ENCODE measurements at places on chromosomes 6 and 20.

- DNase-seq = peak; percentile 43
Observed at GRCh38 chr20:19937218-19937617, 79.9 kb upstream of the NAA20 start.

- DNase-seq = no peak
Observed at GRCh38 chr6:7731294-7731693, 5.4 kb downstream of the BMP6 start.

DNA sequence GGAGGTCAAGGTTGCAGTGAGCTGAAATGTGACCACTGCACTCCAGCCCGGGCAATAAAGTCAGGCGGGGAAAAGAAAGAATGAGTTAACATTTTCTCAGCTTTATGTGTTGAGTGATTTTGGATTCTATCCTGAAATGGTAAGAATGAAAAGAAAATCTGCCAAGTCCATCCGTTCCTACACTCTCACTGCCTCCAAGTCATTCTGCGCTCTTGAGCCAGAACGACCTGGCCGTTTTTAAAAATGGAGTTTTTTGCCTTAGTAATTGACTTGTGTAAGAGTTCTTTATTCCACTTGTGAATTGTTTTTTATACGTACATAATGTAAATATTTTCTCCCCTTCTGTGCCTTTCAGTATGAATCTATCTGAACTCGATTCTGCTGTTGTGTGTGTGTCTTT is 28.7 kb downstream of the DNAJC5 start:
- no peak for DNase-seq

GRCh38 chr6:68637071-68637470 is 2.0 kb downstream of the ADGRB3 start:
- DNase-seq = no peak

DNA sequence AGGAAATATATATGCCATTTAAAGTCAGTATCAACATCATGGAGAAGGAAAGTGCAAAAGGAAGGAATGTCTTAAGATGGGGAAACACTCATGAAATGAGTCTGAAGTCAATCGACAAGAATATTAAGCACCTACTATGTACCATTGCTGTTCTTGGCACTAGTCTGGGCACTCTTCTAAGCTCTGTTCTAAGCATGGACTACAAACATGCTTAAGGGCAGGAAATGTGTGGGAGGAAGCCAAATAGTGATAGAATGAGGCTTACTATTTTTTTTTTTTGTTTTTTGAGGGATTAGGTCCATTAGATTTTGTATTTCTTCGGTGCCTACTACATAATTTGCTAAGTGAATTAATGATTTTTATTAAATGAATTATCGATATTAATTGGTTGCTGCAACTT is 83.8 kb upstream of the SUPT3H start:
- no peak for DNase-seq

GRCh38 chr6:33490198-33490597 is 35.8 kb downstream of the ZBTB9 start:
- no peak for DNase-seq

GRCh38 chr6:29631209-29631810 is 1.7 kb downstream of the GABBR1 start:
- DNase-seq = no peak

DNA sequence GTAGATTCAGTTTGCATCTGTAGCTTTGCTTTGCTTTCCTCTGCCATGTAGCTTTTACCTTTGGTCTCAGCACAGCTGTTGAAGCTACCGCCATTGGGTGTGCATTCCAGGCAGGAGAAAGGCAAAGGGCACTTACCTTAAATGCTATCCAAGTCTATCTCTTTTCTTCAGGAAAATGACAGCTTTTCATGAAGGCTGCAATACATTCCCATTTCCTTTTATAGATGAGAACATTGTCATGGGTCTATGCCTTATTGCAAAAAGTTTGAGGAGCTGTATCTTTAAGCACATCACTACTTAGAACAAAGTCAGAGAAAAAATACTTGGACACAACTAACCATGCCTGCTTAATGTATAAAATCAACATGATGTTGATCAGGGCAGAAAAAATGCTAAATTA is 266.8 kb downstream of the DOK5 start:
- DNase-seq = no peak

DNA sequence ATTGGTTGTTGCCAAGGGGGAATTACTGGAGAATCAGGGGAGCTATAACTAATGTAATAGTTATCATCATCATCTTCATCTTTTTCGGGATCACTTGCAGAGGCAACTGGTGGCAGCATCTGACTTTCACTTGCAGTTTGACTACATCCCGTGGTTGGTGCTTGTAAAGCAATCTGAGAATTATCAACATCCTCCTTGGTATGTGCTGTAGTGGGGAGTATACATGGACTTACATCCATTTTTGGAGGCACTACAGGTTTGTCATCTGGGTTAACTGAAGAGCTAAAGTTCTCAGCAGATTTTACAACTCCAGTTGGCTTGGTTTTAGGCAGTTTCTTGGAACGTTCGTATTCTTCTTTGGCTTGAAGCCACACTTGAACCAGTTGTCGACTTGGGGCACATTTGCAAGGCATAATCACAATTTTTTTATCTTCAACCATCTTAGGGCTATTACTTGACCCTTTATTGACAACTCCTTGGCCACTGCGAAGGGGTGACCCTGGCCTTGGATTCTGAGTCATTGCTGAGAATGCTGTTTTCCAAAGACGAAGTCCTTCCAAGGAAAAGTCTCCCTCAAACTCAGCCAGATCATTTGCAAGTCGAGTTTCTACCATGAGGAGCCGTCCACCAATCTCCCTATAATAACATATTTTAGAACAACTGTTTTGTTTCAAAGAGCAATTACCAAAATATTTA is 115.5 kb downstream of the REV3L start:
- DNase-seq = no peak

Measured in left ventricle myocardium inferior (tissue), 1 donor.